NCI-H1436 (cell line): ENCODE measurements at places on chromosomes 5 and 9.

DNA sequence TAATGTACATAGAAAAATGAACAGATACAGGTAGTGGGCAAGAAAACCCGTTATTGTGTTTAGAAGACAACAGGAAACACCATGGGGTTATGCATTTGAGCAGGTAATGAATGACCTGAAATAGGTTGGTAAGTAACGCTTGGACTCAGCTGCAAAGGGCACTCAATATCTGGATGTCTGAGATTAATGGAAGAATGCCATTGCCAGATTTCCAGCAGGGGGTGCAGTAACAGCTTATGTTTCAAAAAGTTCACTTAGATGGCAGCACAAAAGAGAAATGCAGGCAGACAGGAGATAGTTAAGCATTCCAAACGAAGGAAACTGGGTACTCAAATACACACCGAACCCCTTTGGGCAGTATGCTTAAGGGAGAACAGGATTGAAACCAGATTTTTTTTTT is 285.5 kb upstream of the VLDLR start:
- no peak for DNase-seq

DNA sequence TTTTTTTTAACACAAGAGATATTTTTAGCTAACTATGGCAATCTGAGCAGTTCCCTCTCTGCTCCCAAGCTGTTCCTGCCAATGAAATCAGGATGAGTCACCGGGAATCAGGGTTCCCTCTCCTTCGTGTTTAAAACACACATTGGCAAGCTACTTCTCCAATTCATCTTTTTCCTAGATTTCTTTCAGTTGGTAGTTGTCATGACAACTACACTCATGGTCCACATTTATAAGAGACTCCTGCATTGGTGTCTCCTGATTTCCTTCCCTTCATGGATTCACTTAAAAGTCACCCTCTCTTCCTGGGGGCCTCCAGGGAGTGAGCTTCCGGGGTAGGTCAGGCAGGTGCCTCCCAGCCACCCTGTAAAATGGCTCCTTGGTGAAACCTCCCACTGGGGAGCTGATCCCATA is 72.3 kb upstream of the NIPAL4 start:
- DNase-seq, result no peak

GRCh38 chr9:34558919-34559623 is 30.5 kb downstream of the CNTFR start:
- no peak for DNase-seq

GRCh38 chr9:7408845-7409244 is 390.7 kb downstream of the DMAC1 start:
- no peak for DNase-seq

DNA sequence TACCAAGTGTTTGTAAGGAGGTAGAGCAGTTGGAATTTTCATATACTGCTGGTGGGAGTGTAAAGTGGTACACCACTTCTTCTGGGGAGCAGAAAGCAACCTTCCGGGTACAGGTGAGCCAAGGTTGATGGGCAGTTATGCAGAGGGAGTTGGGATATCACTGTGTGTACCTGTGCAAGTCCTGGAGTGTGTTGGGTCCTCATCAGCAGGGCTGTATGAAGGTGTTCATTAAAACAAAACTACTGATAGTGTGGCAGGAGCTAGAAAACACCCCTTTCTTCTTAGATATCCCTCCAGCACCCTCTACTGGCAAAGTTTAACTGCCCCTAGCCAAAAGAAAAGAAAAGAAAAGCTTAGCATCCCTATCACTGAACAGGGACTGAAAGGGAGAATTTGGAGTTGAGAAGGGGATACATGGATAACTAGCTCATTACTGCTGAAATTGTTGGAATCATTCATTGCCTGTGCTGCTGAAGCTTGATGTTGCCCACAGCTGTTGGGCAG is 10.7 kb downstream of the MARCHF6 start:
- DNase-seq, result peak; percentile 32

DNA sequence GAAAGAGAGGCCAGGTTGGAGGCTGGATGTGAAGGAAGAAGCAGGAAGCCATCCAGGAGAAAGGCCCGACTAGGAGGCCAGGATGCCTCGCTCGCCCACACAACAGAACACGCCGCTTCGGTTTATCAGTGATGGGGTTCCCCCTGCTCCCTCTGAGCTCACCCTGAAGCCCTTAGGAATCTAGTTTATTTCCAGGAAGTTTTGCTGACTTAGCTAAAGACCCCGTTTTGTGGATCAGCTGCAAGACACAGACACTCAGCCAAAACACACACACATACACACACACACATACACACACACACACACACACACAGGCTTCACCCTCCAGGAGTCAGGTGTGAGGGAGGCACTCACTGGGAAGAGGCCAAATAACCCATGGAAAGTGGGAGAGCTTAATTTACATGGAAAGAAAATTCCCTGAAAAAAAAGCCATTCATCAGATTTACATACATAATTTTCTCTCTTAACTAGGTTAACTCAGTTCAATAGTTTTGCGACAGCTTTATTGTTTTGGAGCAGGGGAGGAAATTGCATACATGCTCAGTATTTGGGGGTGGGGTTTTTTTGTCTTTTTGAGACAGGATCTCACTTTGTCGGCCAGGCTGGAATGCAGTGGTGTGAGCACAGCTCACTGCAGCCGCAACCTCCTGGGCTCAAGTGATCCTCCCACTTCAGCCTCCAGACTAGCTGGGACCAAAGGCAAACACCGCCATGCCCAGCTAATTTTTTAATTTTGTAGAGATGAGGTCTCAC is 92.7 kb upstream of the HAND1 start:
- no peak for DNase-seq

DNA sequence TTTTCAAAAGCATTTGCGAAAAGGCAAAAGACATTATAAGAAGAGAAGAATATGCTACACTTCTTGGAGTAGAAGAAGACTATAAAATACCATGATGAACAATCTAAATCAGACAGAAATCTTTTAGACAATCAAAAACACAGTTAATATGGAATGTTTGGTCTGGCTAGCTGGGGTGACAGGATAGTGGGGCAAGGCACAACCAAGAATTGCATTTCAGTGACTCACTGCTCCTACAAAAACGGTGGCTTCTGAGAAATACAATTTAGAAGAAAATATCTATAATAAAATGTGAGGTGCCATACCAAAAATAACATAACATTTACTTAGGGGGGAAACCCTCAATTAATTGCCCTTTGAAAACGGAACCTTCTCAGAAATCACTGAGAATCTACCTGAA is 363.4 kb downstream of the NPR3 start:
- DNase-seq, result no peak

- DNase-seq, result peak; percentile 81
Measured at GRCh38 chr5:66595756-66596635, at the start of gene MAST4. TSS of gene MAST4 (plus strand) at chr5:66596393. CDS start at chr5:66596656, 263 bp downstream.

GRCh38 chr9:135455401-135456030 is 24.1 kb upstream of the PPP1R26 start:
- DNase-seq, result no peak

- no peak for DNase-seq
Measured at GRCh38 chr5:126462239-126463014, 39.2 kb downstream of the GRAMD2B start.

DNA sequence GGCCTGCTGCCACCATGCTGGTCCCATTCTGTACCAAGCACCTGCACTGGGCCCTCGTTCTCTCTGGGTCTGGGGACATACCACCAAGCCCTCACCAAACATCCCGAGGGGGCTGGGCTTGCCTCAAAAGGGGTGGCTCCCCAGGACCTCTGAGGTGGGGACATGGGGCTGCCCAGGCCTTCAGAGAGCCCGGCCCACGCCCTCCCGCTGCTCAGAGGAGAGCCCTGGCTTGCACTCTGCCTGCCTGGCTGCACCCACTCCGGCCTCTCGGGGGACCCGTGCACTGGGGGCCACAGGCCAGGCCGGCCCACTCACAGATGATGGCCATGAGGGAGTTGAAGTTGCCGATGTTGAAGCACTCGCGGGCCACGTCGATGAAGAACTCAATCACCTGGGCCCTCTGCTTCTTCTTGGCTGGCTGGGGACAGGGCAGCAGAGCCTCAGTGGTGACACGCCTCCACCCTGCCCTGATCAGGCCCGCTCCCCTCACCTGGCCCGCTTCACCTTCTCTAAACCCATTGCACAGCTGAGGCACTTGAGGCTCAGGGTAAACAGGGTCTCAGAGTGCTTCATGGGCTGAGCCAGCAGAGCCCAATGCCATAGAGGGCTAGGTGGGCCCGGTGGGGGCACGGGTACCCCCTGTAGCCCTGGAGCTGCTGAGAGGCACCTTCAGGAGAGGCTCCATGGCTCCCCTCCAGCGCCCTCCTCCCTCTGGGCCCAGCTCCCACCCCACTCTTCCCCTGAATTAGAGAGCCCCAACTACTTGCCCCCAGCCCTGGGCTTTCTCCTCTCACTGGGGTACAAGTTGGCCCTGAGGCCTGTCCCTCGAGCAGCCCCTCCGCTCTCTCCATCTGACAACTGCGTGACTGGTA is 47.7 kb upstream of the RNF130 start:
- no peak for DNase-seq

- DNase-seq, result no peak
Measured at GRCh38 chr9:126723807-126724172, 81.0 kb upstream of the ZBTB43 start.

- DNase-seq, result peak; percentile 50
Measured at GRCh38 chr5:147369742-147370374, 135.0 kb downstream of the STK32A start.

- no peak for DNase-seq
Measured at GRCh38 chr9:121858788-121859187, 207.4 kb downstream of the DAB2IP start.
